Stimulated activated CD8-positive, alpha-beta memory T cell treated with anti-CD3 and anti-CD28 coated beads, Interleukin-7, amount 100 ng/mL, for 48 hours (primary cell): ENCODE measurements at places on chromosomes 11 and 22.

GRCh38 chr11:107947904-107948303, 19.7 kb downstream of the RAB39A start:
- DNase-seq = no peak

DNA sequence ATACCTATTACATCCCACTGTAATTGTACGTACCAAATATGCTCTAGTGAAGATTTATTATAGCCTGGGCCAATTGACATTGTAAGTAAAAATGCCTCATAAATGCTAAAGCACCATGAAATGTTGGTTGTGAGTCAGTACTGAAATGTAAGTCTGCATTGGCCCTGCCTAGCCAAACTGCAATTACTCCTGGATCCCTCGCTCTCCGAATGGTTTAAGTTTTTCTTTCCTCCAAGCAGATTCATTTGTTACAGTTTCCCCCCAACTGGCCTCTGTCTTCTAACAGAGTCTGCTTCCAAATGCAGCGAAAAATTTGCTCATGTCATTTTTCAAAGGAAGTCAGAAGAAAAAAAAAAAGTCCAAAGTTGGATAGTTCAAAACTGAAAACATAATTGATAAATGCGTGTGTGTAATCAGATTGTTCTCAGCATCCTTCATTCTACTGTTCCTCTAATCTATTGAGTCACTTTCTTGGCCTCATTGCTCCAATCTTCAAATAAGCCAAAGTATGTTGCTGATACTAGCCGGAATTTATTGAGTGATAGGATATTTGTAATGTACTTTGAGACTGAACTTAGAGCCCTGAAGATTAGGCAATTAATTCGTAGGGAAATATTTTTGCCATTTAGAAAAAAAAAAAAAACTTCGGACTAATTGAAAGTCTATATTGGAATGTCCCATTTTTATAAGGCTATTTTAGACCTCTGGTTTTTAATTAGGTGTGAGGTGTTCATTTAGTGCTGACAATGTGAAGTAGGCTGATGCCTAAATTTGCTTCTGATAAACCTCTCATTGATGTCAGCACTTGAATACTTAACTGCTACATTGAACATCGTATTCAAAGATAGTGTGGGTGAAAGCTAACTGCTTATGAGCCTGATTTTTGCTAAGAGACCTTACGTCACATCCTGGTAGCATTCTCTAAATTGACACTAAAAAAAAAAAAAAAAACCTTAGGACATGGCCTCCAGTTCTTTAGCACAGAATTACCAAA, 93.4 kb downstream of the WT1 start:
- no peak for DNase-seq

DNA sequence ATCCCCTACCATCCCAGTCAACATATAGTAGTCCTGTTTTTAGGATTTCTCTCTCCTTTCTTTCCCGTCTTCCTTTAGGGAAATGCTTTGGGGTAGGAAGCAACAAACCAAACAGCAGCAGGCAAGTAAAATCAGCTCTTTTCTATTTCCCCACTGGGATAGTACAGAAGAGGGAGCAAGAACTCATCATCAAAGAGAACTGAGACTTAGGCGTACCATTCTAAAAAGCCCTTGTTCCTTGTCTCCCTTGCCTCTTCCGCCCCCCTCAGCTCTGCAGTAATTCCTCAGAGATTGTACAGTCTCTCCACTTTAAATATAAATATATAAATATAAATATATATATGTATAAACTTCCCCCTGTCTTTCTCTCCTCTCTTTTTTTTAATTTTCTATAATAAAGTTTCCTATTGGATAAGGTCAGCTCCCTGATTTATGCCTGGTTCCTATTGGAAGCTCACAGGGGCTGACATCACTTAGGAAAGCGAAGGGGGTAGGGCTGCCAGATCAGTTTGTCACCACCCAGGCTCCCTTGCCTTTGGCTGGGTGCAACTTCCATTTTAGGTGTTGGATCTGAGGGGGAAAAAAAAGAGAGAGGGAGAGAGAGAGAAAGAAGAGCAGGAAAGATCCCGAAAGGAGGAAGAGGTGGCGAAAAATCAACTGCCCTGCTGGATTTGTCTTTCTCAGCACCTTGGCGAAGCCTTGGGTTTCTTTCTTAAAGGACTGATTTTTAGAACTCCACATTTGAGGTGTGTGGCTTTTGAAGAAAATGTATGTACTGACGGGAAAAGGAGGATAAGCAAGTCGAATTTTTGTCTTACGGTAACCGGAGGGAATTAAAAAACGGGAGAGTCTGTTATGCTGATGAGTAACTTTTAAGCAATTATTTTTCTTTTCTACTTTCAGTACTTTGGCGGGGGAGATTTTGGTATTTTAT, at the start of gene CTNND1:
Gene CTNND1 (plus strand): TSS at position 502 of the 934 bp plus-strand sequence. CDS start 29,677 bp downstream, outside the sequence.
- no peak for DNase-seq

GRCh38 chr11:46554213-46555147, 39.3 kb downstream of the AMBRA1 start:
- DNase-seq = no peak
